ENCODE measurements at places on chromosomes 7 and 10.

GRCh38 chr7:44709011-44709915 is 39.4 kb upstream of the ZMIZ2 start:
- no peak for DNase-seq

DNA sequence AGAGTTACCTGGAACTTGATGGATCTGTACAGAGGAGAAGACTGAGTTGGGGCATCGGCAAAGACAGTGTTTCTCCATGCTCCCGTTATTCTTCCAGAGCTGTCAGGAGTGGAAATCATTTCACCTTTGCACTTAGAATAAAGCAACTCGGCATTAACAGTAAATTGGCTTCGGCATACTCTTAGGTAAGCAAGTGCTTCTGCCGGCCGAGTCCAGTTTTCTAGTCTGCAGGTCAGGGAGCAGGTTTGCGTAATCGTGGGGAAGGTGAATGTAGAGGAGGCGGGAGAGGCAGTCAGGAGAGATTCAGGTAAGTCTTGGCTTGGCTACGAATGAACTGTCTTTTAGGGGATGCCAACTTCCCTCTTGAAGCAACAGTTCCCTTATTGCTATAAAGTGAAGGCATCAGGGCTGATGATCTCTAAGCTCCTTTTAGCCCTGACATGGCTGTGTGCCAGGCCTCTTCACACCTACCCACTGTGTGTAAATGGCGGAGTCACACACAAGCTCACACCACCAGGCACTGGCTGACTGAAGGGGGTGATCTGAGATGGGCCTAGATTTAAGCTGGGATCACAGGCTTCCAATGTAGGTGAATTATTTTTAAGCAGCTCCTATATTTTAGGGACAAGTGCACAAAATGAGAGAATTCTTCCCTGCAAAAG is 127.1 kb downstream of the GATA3 start:
- DNase-seq = no peak

- DNase-seq = no peak
Observed at GRCh38 chr7:4796453-4796852, 21.0 kb downstream of the AP5Z1 start.

DNA sequence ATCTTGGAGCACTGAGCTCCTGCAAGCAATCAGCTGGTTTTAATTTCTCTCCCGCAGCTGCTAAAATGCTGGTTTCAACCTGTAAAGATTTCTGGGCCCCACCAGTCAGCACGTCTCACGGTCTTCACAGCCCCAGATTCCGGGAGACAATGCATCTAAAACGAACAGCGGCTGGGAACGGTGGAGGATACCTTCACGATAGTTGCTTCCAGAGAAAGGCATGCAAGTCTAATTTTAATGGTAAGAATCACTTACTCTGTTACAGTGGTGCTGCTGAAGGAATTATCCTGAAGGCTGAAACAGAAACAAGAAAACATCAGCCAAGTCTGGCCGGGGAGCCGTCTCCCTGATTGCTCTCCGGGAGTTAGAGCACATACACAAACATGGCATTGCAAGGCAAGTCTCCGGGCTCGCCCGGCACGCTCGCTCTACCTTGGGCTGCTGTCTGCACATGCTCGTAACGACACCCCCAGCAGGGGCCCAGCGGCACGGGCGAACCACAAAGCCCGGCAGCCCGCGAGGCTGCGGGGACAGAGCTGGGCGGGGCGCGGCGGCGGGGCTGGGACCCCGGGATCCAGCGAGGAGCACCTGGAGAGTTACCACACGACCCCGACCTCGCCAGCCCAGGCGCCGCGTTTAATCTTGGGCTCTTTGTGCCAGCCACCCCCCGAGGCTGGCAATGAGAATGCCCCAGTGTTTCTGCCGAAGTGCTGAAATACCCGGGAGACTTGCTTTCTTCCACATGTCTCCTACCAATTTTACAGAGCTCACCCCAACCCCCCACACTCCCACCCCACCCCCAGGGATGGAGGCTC is at the start of gene FAM13C:
Gene FAM13C, minus strand, starts transcription at position 406 of the 815 bp plus-strand sequence. Its CDS starts 89 bp downstream, at position 317.
- peak; percentile 86 for DNase-seq

GRCh38 chr10:110529596-110530011 is 31.9 kb downstream of the DUSP5 start:
- no peak for DNase-seq

DNA sequence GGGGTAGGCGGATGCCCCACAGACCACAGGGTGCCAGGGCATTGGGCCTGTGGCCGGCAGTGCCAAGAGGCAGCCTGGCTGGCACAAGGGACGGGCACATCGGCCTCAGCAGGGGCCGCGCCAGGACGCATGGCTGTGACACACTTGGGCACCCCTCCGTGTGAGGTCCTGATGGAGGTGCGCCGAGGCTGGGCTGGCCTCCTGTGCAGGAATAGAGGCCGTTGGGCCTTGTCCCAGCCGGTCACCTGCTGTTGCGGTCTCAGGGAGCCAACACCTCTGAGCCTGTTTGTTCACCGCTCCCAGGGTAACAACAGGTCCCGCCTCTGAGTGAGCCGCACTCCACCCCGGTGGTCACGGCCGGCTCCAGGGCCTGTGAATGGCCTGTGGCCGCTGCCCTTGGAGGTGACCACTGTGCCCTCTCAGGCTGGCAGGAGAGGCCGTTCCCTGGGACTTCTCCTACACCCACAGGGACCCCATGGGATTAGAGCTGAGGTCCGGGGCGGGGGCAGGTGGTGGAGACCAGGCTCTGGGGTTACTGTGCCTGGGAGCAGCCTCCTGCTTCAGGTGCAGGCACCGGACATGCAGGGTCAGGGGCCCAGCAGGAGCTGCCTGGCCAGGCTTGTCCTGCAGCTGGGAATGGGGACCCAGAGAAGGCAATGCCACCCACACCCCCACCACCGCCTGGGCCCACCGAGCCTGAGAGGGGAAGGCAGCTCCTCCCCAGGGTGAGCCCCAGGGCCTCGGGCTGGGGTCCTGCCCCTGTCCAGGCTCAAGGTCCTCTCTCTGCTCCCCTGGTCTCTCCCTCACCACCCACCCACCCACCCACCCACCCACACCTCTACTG is 12.0 kb downstream of the PWWP2B start:
- DNase-seq = no peak

DNA sequence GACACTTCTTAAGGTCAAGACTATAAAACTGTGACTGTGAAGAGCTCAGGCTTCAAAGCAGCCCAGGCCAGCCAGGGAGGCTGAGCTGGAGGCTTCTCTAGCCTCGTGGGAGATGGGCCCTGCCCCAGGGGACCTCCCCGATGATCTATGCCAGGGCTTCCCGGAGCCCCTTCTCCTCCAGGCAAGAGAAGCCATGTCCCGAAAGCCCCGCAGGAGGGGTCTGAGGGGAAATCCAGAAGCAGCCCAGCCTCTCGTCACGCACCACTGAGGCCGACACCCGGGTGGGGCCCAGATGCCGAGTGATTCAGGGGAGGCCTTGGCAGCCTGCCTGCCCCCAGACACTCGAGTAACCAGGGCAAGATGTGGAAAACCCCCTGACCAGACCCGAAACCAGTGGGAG is 63.7 kb downstream of the PROSER2 start:
- DNase-seq = no peak

GRCh38 chr7:8227261-8227660 is 34.7 kb downstream of the ICA1 start:
- no peak for DNase-seq

DNA sequence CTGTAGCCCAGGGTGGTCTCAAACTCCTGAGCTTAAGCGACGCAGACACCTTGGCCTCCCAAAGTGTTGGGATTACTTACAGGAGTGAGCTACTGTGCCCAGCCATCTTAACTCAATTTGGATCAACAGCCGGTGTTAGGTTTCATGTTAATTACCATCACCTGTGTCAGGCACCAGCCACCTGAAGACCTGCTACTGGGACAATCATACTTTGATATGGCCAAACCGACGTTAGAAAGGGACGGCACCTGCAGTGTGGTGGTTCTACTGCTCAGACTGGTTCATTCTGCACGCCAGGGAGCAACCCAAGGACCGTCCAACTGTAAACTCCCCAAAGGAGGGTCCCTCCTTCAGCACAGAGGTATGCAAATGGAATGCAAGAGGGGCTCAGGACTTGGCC is 74.2 kb upstream of the CYTH3 start:
- DNase-seq = peak; percentile 82

- DNase-seq = no peak
Observed at GRCh38 chr10:132236881-132237280, 50.1 kb downstream of the DPYSL4 start.

DNA sequence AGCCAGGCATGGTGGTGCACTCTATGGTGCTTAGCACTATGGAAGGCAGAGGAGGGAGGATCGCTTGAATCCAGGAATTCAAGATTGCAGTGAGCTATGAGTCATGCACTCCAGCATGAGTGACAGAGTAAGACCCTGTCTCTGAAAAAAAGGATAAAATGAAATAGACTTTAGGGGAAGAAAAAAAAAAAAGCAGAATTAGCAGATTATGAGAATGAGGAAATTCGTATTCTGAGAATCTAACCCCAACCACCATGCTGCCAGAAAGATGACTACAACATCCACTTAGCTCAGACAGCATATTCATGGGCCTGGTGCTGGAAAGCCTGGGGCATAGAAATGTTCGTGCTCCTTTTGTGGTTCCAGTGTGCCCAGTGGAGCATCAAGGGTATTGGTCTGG is 63.3 kb downstream of the TMEM26 start:
- DNase-seq = no peak

DNA sequence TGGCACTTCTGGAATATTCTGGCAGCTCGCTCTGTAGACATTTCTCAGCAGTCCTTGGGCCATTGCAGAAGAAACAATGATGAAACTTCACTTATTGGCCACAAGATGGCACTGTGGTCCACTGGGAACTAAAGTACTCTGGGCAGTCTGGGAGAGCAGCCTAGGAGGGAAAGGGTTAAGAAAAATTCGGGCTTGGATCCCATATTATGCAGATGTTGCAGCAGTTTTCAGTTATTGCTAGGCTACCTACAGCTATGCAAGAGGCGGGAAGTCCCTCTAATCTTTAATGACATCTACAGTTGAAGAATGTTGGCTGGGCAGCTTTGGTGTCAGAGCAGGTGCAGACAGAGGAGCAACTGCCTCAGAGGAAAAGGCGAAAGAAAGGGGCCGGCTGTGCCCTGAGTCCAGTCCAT is 201.7 kb upstream of the PRSS58 start:
- DNase-seq = peak; percentile 88

DNA sequence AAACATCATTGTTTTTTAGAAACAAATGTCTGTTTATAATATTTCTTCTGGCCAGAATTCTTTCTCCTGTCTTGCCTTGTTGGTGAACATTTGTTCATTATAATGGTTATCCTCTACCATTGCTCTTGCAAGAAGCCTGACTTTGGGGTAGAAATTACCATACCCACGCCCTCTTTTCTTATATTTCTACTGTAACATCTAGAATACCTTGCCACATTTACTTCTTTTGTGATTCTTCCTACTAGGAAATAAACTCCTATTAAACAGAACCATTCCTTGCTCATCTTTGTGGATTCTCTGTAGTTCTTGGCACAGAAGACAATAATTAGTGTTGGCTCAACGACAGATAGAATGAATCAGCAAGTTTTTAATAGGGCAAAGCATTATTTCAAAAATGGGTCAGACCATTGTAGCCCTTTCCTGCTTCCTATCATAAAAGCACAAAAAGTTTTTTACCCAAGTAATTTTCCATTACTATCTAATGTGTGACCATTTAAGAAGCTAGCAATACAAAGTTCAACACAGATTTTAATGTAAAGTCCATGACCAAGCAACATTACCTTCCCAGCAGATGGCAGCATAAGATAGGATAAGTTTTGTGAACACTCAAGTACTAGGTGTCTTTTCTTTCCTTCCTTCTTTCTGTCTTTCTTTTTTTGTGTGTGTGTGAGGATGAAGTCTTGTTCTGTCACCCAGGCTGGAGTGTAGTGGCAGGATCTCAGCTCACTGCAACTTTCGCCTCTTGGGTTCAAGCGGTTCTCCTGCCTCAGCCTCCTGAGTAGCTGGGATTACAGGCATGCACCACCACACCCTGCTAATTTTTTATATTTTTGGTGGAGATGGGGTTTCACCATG is 270.4 kb downstream of the HGF start:
- DNase-seq = peak; percentile 66

DNA sequence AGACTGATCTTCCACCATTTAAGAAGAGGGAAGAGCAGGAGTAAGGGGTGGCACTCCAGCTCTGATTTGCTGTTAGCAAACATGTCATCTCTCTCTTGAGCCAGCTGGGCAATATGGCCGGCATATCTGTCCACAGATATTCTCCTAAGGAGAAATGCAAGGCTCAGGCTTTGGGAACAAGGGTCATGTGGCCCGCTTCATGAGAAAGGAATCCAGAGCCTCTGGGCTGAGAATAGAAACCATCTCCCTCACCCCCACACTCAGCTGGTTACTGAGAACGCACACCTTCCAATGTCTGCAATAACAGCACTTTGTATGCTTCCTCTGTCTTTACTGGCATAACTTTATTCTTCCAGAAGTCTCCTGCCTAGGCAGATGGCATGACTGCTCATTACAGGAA is 171.2 kb downstream of the ELMO1 start:
- DNase-seq = no peak

- peak; percentile 24 for DNase-seq
Observed at GRCh38 chr7:108613147-108613948, 43.7 kb downstream of the DNAJB9 start.

DNA sequence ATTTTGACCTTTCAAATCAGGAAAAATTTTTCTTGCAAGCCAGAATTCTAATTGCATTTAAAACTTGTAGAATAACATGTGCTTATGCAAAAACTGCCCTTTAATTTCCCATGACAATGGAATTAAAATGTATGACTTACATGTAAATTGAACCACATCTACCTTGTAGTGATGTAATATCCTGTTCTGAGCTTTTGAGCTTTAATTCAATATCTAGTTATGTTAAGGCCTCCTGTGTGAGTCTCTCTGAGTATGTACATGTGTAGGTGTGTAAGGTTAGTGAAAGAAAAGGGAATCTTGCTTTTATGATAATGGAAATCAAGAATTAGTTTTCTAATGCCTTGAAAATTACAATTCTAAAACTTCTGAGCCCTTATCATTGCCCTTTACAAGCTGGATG is 344.8 kb upstream of the AKR1E2 start:
- DNase-seq = no peak

DNA sequence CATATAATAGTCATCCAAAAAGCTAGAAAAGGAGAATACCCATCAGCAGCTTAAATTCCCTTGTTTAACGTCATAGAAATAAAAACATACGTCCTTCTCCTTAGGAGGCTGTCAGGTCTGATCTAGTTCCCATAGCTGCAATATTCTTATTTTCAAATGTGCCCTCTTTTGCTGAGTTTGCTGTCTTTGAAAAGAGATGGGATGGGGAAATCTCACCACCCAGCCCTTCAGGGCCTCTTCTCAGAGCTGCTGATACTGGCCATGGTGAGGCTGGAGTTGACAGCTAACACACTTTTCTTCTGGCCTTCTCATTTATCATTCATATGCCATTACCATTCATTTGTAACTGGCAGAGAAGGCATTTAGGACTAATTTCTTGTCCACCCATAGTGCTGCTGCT is 5.1 kb upstream of the PCGF5 start:
- DNase-seq = no peak

- no peak for DNase-seq
Observed at GRCh38 chr7:46156086-46156485, 235.0 kb upstream of the IGFBP3 start.

DNA sequence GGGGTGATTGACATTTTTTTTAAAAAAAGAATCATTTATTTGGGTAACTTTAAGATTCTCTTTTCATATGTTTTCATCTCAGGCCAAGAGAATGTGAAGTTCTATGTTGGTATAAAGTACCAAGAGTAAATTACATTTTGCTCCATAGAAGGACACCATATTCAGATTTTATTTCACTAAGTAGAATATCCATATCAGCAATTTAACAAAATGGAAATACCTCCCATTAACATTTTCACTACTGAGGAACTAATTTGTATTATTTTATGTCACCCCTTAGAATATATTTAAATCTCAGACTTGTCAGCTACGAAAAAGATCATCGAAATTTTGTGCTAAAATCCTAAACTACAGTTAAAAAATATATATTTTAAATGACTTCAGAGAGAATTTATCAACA is 274.3 kb downstream of the SEMA3D start:
- DNase-seq = no peak

- no peak for DNase-seq
Observed at GRCh38 chr10:78851647-78852046, 217.1 kb upstream of the ZMIZ1 start.
